Nasal cavity respiratory epithelium epithelial cell of viscerocranial mucosa (primary cell): ENCODE measurements at places on chromosomes 2 and 18. TPM values are rescaled to one million over a fixed set of nuclear protein-coding genes. Genes with fewer than 3 reads are reported as not detected.

The MAP2 gene
- total RNA-seq = 13.2 and 19.1 TPM in 2 replicates

The LYG1 gene
- 0.68 and 0.78 TPM in 2 replicates for total RNA-seq

The KRTCAP3 gene
- total RNA-seq = 13.3 and 13.9 TPM in 2 replicates

The RIOK3 gene
- total RNA-seq = 148 and 173 TPM in 2 replicates

The ADCYAP1 gene
- total RNA-seq = not detected in 2 replicates

The SCYGR4 gene
- not detected in 2 replicates for total RNA-seq

The CCDC68 gene
- total RNA-seq = 2.4 and 8.5 TPM in 2 replicates

The ASB18 gene
- not detected in 2 replicates for total RNA-seq

The SIX2 gene
- 3.4 and 11.6 TPM in 2 replicates for total RNA-seq

The ALK gene
- 0.14 TPM in 1 of 2 replicates, not detected in the other for total RNA-seq

The CKAP2L gene
- total RNA-seq = 0.07 and 0.34 TPM in 2 replicates

The PFN4 gene
- total RNA-seq = 0.34 and 0.43 TPM in 2 replicates

The TCF4 gene
- total RNA-seq = 3.4 and 14.5 TPM in 2 replicates

The ORC4 gene
- 27.3 and 60.4 TPM in 2 replicates for total RNA-seq

The IL36B gene
- total RNA-seq = under 0.01 TPM in 1 of 2 replicates, not detected in the other

The RAB6C gene
- total RNA-seq = under 0.01 TPM in 2 replicates

The ZAP70 gene
- total RNA-seq = 0.07 TPM in 1 of 2 replicates, not detected in the other

The GALNT3 gene
- 92.9 and 105 TPM in 2 replicates for total RNA-seq

The CD207 gene
- total RNA-seq = not detected in 2 replicates

The TMEM163 gene
- not detected in 2 replicates for total RNA-seq

The RAD51AP2 gene
- 0.34 and 0.57 TPM in 2 replicates for total RNA-seq

The GREB1 gene
- 0.28 and 0.34 TPM in 2 replicates for total RNA-seq

The RAPGEF4 gene
- total RNA-seq = 0.34 and 1.00 TPM in 2 replicates

The OLA1 gene
- total RNA-seq = 125 and 144 TPM in 2 replicates

The ANTXR1 gene
- 4.4 and 19.9 TPM in 2 replicates for total RNA-seq

The TBR1 gene
- under 0.01 TPM in 1 of 2 replicates, not detected in the other for total RNA-seq

The GKN1 gene
- not detected in 2 replicates for total RNA-seq

The REL gene
- 10.3 and 23.1 TPM in 2 replicates for total RNA-seq

The TUBA4B gene
- not detected in 2 replicates for total RNA-seq

The FARSB gene
- total RNA-seq = 22.6 and 23.2 TPM in 2 replicates

The IHH gene
- total RNA-seq = not detected in 2 replicates

The ZNF892 gene
- total RNA-seq = 6.2 and 12.9 TPM in 2 replicates

The CRYBA2 gene
- not detected in 2 replicates for total RNA-seq

The CNTNAP5 gene
- not detected in 2 replicates for total RNA-seq

The SPATA3 gene
- not detected in 2 replicates for total RNA-seq

The COL4A4 gene
- under 0.01 and 0.43 TPM in 2 replicates for total RNA-seq
